IPS DF 6.9 (cell line): ENCODE measurements at places on chromosomes 6 and 20.

- no peak for DNase-seq
Observed at GRCh38 chr6:139713424-139713823, 339.0 kb upstream of the CITED2 start.

- DNase-seq = no peak
Observed at GRCh38 chr20:47606983-47607613, 105.4 kb downstream of the NCOA3 start.

- no peak for DNase-seq
Observed at GRCh38 chr6:129491436-129491835, 218.5 kb downstream of the ARHGAP18 start.

DNA sequence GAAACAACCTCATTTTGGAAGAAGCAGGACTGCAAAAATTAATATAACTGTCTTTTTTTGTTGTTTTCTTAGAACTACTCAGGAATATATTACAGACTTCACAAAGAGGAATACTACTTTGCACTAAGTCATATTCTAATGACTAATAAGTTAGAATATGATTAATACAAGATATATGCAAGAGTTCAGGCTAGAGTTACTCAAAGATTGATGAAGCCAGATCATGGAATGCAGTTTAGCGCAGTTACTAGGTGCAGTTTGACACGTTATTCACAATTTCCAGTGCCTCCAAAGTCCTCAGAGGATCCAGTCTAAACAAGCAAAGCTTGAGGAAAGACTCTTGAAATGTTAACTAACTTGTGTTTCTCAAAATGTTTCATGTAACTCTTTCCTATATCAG, 1.2 kb upstream of the MYCT1 start:
- DNase-seq = no peak

GRCh38 chr20:61130156-61130555, 121.9 kb upstream of the CDH4 start:
- no peak for DNase-seq

DNA sequence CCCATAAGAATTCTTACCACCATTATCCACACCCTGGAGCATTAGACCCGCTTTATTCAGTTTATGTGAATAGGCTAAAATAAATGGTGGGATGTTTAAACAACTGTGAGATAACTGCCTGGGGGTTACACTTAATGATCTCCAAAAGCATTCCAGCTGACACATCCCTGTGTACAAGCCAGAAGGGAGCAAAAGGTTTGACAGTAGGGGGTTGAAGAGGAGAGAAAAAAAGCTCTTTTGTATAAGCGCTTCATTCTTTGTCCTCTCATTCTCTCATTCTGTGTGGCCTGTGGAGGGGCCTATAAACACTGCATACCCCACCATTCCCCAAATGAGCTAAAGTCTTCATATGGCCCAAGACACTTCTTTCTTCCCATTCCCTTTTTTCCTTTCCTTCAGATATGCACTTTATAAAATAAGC, 30.8 kb upstream of the COL21A1 start:
- no peak for DNase-seq

DNA sequence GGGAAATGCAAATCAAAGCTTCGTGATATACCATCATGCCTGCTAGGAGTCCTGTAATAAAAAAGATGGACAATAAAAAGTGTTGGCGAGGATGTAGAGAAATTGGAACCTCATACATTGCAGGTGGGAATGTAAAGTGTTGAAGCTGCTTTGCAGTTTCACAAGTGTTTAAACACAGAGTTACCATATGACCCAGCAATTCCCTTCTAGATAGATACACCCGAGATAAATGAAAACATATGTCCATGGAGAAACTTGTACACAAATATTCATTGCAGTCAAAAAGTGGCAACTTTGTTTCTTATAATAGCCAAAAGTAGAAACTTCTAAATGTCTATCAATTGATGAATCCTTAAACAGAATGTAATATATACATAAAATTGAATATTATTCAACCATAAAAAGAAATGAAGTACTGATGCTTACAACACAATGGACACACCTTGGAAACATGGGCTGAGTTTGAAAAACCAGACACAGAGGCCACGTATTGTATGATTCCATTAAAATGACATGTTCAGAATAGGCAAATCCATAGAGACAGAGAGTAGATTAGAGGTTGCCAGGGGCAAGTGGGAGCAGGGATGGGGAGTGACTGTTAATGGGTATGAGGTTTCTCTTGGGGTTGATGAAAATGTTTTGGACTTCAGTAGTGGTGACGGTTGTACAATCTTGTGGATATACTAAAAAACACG, 20.8 kb upstream of the ERVFRD-1 start:
- DNase-seq = no peak

DNA sequence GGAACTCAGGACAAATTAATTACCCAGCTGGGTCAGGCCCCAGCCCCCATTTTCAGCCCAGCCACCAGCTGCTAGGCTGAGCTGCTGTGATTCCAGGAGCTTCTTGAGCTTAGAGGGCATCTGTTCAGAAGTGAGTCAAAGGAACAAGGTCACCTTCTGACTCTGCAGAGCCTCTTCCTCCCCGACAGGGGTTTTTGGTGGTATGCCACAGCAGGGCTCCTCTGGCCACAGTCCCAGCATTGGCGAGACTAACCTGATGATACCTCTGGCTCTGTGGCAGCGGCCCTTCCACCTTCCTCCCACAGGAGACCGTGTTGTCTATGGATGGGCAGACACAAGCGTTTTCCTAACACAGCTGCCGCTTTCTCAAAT, 39.7 kb downstream of the ZC3H12D start:
- no peak for DNase-seq

DNA sequence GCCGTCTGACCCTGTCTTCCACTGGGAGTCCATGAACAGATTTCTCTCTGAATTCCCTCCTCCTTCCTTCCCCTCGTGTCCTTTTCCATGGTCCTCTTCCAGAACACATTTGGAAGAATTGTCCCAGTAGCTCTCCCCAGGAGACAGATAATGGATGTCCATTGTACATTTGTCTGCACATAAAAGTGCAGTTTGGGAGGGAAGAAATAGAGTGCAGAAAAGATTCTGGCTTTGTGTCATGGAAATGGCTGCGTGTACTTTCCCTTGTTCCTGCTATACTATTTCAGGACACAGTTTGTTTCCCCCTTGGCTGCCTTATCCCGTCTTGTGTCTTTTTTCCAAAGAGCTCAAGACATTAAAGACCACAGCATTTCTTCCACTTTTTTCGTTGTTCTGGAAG, 127.6 kb downstream of the SYNDIG1 start:
- DNase-seq = no peak

- no peak for DNase-seq
Observed at GRCh38 chr6:35544769-35545361, 32.2 kb upstream of the TULP1 start.

- no peak for DNase-seq
Observed at GRCh38 chr20:3374296-3374695, 33.2 kb downstream of the DNAAF9 start.

DNA sequence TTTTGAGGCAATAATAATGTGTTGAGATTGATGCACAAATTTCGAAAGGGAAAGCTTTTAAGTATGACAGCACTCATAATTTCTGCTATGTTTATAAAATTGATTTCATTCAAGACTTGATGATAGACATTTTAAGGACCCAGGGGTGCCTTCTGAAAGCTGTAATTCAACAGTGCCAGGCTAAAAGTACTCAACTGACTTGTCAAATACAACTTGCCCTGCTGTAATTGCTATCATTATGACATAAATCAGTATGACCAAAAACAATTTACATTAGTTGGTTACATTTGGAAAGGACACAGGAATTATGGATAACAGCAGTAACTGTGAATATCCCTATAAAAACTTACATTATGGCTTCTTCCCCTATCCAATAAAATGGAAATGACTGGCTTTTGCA, 178.9 kb downstream of the MMUT start:
- DNase-seq = no peak

DNA sequence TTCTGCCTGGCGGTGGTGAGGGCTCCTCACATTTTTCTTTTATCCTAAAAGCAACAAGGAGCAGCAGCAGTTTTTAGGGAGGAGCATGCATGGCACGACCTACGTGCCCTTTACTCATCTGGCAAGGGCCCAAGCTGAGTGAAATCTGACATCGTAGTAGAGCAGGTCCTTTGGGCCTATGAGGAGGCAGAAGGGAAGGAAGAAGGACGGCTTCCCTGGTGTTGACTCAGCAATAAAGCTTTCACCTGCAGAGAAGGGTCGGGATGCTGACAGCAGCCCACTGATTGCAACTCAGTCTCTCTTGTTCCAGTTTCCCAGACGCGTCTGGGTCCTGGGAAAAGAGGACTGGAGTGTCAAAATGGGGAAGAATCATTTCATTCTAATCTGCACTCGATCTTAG, 409.1 kb upstream of the AGPAT4 start:
- no peak for DNase-seq

DNA sequence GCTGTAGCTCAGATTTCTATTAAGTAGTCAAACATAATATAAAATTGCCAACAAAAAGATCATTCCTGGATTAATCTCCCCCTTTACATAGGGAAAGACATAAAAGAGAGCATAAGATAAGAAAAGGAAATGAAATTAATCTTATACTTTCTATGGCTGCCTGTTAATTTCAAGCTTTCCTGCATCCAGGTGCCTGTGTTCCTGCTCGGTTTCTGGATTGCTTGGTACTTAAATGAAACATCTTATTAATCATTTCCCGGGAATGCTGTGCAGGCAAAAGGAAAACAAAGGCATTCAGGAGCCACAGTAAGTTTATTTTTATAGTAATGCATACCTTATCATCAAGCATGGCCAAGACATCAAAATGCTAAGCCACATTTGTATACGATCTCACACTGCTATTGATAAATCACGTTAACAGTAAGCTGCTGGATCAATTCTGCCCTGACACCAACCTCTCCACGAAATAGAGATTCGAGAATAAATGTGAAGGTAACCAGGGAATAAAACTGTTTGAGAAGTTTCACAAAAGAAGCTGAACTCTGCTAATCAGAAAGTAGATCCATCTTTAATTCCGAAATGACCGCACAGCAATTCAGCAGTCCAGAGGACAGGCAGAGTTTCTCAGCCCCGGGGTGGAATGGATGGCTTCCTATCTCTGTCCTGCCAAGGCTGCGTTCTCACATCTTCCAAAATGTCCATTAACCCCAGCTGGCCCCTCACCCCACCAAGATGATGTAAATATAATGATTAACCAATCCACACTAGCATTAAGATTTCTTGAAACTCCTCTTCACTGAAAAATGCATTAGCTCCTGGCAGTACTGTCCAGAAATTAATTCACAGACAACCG, 32.6 kb upstream of the APCDD1L start:
- DNase-seq = no peak

DNA sequence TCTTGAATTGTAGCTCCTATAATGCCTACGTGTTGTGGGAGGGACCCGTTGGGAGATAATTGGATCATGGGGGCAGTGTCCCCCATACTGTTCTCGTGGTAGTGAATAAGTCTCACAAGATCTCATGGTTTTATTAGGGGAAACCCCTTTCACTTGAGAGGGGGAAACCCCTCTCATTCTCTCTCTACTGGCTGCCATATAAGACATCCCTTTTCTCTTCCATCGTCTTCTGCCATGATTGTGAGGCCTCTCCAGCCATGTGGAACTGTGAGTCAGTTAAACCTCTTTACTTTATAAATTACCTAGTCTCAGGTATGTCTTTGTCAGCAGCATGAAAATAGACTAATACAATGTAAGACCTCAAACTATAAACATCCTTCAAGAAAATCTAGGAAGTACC, 23.1 kb downstream of the PAQR8 start:
- DNase-seq = no peak

DNA sequence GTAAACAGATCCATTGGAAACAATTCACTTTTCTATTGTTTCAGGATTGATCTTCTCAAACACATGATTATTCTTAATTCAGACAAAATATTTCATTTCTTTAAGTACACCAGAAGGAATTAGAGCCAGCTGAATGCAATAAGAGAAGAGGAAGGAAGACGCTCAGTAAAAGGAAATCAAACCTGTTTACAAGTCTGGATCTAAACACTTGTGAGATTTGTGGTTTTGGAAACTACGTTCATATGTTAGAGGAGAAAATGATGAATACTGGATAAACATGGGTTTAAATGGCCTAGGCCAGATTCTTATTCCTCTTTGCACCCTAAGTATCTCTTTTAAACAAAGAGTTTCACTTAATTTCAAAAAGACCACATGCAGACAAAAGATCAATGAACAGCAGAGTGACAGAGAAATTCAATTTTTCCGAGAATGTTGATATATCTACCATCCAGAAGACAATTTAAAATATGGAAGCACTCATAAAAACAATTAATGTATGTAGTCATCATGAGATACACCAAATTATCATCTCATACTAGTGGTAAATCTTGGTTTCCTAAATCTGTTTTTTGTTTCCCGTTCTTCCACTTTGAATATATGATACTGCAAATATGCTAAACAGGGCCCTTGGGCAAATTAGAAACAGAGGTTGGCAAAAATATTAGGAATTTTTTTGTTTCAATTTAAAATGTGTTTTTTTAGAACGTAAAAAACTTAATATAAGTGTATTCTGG, 703.5 kb upstream of the CITED2 start:
- DNase-seq = no peak

DNA sequence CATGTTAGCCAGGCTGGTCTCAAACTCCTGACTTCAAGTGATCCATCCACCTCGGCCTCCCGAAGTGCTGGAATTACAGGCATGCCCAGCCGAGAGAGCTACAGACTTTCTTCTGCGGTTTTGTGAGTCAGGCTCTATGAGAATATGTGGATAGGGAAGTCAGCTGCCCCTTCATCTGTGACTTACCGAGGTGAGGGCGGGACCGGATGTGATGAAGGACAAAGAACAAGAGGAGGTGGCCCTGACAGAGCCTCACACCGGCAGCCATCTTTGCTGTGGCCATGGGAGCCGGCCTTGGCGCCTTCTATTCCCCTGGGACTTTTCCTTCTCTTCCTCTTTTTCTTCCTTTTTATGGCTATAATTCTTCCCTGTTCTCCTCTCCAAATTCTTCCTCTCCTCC, 67.0 kb downstream of the IYD start:
- DNase-seq = no peak

- DNase-seq = no peak
Observed at GRCh38 chr6:31362751-31363150, 5.8 kb upstream of the HLA-B start.

DNA sequence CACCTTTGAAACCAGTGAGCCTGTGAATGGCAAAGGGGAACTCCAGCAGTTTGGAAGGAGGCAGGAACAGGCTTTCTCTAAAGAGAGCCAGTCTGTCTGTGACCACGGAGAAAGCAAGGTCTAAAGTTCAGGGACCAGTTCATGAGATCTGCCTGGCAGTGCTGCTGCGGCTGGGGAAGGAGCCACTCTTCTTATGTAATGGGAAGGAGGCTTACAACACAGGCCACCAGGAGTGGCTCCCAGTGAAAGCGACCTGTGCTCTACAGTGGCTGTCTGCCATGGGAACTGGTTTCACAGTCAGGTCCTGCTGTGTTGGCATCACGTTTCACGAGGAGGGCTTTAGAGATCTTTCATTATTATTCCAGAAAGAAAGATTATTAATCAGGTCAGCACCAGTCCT, 291.9 kb upstream of the PRDM1 start:
- DNase-seq = no peak
